Muscle of back (tissue), 13 donors: ENCODE measurements at places on chromosomes 16 and 17. TPM values are rescaled to one million over a fixed set of nuclear protein-coding genes. Genes with fewer than 3 reads are reported as not detected.

The PHLPP2 gene
- 7.0 TPM for polyA plus RNA-seq

DNA sequence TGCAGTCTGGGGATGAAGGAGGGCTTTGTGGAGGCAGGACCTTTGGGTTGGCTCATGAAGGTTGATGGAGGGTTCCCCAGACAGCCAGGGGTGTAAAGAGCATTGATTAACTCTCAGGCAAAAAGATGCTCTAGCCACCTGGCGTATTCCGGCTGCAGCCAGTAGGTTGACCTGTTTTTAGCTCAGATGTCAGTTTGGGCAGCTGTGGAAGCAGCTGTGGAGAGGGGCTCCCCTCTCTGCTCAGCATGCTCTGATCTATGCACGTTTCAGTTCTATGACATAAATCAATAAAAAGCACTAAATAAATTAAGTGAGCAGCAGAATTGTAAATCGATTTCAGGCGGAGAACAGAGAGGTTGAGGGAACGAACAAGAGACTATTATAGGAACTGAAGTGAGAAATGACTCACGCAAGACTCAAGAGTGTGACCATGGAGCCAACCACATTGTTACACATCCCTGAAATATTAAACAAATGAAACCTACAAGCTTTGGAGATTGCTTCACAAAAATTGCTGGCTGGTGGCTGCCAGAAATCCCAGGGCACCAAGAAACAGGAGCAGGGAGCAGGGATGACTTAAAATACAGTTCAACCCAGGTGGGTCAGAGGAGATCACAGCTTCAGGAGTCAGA lies 111.9 kb downstream of the GSG1L start:
- DNase-seq, result no peak

The PRSS36 gene
- 1.3 TPM for polyA plus RNA-seq

GRCh38 chr17:36524428-36524876 lies 10.2 kb downstream of the MYO19 start:
- no peak for DNase-seq

- DNase-seq, result no peak
These were observed 57.0 kb downstream of the TANC2 start for GRCh38 chr17:63023049-63023448.

GRCh38 chr17:75553295-75554110 lies 28.0 kb downstream of the LLGL2 start:
- no peak for DNase-seq
